Activated CD8-positive, alpha-beta T cell treated with anti-CD3 and anti-CD28 coated beads, Interleukin-2, amount 10 ng/mL, durations not matched to agents 7 days and 5 days (primary cell): ENCODE measurements at places on chromosomes 4 and X.

DNA sequence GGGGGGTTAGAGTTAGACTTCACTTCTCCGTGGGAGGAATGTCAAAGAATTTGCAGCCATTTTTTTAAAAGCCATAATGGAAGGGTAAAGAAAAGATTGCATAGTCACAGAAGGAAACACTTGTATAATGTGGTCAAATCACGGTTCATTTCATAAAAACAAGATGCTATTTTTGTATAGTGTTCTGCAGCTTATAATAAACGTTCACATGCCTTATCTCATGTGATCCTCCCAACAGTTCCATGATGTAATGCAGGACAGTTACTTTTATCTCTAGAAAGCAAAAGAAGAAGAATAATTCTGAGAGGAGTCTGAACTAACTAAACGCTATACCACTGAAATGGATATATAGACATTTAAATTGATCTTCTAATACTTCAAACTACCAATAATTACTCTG, 71.3 kb upstream of the CAMK2D start:
- DNase-seq: no peak

DNA sequence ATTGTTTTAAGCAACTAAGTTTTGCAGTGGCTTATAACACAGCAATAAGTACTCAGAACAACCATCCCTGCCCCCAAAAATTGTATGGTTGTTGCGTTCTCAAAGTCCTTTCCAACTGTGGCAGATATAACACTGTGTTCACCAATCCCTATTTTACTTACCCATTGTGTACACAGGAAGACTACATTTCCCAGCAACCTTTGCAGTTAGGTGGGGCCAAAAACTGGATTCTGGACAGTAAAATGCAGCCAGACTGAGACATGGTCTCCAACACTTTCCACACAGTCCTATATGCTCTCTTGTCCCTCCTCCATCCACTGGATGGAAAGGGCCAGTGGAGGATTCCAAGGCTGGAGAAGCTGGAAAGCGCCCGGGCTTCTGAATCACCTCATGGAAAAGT, 523.6 kb downstream of the BCOR start:
- DNase-seq: no peak

- DNase-seq: no peak
Observed at GRCh38 chrX:63354484-63354883, 3.4 kb upstream of the SPIN4 start.

GRCh38 chr4:7381221-7381889, 53.4 kb downstream of the PSAPL1 start:
- no peak for DNase-seq

DNA sequence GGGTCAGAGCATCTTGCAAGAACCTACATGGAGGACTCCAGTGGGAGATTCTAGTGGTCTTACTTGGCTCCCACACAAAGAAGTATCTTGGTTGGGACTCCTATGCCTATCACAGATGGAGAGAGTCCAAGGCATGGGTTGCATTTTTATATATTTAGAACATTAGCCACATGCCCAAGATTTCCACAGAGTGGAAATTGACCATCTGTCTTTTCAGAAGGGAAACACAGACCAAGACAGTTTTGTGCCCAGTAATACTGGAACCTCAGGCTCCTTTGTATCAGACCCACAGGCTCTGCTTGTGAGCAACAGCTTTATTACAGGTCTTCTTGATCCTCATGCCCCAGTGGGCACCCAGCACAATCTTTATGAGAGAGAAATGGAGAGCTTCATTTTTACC, 43.6 kb downstream of the PAGE2 start:
- no peak for DNase-seq

GRCh38 chrX:136310411-136310810, 9.6 kb downstream of the ADGRG4 start:
- no peak for DNase-seq

DNA sequence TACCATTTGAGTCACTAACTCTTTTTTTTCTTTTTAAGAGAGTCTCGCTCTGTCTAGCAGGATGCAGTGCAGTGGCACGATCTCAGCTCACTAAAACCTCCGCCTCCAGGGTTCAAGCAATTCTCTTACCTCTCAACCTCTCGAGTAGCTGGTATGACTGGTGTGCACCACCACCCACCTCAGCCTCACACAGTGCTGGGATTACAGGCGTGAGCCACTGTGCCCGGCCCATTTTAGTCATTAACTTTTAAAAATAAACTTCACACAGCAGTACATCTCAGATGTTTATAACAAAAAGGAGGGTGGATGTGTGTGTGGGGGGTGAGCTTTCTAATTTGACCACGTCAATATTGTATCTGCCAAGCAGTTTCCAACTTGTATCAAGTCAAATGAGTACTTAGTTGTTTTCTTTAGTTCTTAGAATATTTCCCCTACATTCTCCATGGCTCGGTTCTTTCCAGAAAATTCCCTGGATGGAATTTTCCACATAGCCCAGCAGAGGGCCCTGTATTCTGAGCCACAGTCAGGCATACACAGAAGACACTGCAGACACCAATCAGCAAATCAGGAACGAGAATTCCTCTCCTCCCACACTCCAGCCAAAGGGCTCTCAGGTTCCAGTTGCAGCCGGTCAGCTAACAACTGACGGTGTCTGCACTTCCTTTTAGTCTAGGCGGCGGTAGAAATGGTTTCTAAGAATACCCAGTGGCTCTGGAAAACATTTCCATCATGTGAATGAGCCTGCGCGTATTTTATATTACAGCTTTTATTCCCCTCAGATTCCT, 20.1 kb upstream of the ARAF start:
- DNase-seq: no peak

DNA sequence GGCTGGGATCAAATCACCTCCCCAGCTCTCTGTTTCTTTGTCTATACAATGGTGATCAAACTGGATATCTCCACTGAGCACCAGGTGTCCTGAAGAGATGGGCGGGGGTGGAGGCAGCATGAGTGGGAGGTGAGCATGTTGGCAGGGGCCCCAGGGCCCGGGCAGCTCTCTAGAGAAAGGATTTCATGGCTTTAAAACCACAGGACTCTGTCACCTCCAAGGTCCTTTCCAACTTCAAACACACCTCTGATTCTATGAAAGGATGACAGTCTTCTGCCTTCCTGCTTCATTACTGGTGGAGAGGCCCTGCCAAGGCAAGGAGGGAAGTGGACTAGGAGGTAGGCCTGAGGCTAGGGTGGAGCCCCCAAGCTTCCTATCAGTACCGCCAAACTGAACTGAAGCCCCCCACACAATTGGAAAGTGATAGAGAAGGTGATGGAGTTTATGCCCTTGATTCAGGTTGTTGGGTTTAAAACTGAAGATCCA, 38.6 kb downstream of the TRIM2 start:
- peak; percentile 18 for DNase-seq

DNA sequence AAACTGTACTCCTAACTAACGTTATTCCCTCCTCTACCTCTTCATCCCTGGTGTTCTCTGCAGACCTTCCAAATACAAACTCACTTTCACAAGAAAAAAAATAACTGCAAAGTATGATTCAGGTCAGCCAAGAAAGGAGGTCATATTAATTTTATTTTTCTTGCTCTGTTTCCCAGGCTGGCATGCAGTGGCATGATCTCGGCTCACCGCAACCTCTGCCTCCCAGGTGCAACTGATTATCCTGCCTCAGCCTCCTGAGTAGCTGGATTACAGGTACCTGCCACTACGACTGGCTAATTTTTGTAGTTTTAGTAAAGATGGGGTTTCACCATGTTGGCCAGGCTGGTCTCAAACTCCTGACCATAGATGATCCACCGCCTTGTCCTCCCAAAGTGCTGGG, 156.6 kb downstream of the CHIC2 start:
- DNase-seq: no peak

DNA sequence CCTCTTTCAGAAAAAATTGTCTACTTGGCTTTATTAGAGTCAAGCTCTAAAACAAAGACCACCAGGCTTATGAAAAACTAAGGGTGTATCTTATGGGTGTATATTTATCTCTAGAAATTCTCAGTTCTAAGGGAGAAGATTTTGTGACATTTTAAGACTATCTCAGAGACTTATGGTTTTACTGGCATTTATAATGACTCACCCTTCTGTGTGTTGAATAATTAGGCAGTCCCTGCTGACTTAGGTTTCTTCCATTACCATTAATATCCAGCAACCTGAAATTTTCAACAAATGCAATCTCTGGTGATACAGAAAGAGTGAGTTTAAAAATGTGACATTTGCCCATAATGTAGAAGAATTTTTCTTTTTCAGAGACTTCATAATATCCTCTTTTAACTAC, 1015.0 kb upstream of the AGA start:
- no peak for DNase-seq

- no peak for DNase-seq
Observed at GRCh38 chr4:14749910-14750309, 252.4 kb upstream of the CPEB2 start.

DNA sequence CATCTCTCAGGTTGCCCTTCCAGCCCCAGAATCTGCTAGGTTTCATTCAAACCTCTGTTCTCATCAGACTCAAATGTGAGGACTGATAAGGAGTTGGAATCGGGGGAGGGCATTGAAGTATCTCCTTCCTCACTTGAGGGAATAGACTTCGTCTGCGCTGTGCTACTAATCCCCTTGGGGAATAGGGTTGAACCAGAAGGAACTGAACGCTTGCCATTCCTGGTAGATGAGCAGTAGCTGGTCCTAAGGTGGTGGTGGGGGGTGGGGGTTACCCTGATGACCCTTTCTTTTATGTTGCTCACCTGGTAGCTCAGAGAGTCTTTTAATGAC, 692 bp upstream of the SLC9A7 start:
- no peak for DNase-seq

DNA sequence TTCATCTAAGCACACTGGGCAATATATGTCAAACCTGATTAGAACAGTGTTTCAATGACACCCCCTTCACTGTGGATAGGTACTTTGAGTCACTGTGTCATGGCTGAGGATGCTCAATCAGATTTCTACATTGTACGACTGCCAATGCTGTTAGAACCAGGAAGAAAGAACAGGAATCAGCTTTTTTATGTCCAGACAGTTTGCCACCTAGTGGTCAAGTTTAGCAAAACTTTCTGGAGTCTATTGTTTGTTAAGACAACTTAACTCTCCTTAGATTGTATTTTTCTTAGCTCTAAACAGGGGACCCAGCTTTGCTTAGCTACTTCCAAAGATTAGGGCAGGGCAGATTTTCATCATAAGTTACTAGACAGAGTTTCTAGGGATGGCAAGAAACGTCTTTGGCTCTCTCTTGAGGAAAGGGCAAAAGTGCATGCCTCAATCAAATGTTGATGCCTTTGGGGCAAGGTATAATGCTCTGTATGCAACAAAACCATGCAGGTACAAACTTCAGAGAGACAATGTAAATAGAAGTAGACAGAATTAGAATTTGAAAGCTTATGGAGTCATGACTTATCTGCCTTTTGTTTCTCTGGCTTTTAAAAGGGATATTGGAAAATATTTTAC, 40.5 kb upstream of the BMP3 start:
- DNase-seq: peak; percentile 30

- no peak for DNase-seq
Observed at GRCh38 chrX:148601034-148601433, 100.6 kb downstream of the AFF2 start.

GRCh38 chrX:68249903-68250302, 183.4 kb downstream of the OPHN1 start:
- DNase-seq: no peak

DNA sequence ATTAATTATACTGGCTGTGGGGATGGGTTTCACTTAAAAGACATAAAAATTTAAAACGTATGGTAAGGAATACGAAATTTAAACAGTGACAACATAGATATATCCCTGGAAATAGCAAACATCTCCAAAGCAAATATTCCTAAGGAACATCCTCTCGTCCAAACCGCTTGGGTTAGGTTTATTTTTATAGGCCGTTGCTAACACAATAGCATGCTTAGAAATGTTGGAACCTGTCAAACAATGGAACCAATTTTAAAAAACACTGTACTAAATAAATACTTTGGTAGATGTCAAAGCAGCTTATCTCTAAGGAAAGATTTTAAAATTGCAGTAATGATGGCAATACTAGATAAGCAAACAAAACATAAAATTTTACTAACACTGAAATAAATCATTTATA, 45.4 kb downstream of the SEC24D start:
- DNase-seq: no peak

DNA sequence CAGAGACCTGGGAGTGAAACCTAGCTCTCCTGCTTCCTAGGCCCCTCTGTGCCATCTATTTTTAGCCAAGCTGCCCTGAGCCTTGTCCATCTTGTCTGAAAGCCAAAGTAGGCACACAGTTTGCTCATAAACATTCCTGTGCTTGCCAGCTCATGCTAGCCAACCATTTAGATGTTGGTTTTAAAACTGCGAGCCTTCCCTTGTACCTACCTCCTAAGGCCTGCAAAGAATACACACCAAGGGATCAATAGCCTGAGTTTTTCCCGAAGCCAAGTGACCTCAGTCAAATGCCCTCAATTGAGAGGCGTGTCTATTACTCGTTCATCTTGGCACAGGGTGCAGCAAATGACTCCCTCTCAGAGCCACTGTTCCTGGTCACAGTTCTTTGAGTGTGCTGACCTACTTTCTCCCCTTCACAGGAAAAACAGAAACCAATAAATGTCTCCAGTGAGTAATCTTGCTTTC, 48.5 kb downstream of the ZCCHC12 start:
- no peak for DNase-seq

- no peak for DNase-seq
Observed at GRCh38 chr4:157246964-157247363, 26.4 kb downstream of the GRIA2 start.
